GM20000 (cell line): ENCODE measurements at places on chromosomes 3 and 15.

DNA sequence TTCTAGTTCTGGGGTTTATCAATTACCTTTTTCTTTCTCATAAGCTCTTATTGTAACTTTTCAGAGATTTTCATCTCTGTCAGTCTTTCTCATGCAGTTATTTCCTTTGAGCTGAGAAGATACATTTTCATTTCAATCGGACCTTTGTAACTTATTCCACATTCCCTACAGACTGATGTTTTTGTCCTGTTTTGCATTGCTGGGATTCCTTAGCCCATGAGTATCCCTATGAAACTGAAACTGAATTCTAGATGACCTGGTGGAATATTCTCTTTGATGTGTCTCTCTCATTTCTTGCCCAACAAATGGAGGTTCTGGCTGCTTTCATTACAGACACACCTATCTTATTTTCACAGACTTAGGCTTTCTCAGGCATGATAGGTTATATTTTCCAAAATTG, 10.5 kb upstream of the EPHA6 start:
- DNase-seq, result no peak

GRCh38 chr3:48068886-48069285, 52.7 kb upstream of the MAP4 start:
- no peak for DNase-seq

DNA sequence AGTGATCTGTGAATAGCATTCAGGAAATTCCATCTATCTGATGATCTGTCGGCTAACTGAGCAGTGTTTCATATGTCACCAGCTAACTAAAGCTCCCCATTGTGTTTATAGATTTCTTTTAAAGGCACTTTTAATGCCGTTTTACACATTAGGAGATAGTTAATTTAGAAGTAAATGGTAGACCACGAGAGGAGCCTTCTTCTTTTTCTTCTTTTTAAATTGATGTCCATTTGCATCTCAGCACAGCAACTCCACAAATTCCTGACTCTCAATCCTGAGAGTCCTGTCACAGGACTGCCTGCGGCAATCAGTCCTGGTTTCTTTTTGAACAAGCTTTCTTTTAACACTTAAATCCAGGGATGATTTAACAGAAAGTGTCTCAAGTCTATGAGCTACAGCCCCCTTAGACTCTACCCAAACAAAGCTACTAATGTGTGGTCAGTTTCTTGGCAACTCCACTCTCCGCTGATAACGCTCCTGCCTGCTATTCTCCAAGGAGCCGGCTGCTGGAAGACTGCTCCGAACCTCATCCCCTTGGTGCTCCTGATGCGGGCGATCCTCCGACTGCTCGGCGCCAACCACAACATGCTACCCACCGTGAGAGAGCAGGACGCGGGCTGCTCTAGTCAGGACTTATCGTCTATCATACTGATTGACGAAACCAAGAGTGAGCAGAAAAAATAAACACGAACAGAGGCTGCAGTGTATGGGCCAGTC, 421.4 kb downstream of the MECOM start:
- no peak for DNase-seq

DNA sequence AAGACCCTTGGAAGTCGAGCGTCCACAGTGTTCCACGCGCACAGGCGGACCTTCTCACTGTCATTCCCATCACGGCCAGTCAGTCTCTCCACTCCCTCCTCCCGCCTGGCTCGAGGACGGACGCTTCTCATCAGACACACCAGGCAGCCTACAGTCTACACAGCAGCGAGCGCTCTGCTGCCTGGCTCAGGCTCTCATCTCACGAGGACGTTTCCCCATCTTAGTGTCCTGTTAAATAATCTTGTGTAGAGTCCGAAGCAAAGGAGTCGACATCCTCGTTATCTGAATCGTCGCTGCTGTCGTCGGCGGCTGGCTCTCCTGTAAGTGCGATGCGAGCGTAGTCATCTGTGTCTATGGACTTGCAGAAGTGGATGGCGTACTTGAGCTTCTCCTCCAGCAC, 12.4 kb upstream of the OCA2 start:
- no peak for DNase-seq

DNA sequence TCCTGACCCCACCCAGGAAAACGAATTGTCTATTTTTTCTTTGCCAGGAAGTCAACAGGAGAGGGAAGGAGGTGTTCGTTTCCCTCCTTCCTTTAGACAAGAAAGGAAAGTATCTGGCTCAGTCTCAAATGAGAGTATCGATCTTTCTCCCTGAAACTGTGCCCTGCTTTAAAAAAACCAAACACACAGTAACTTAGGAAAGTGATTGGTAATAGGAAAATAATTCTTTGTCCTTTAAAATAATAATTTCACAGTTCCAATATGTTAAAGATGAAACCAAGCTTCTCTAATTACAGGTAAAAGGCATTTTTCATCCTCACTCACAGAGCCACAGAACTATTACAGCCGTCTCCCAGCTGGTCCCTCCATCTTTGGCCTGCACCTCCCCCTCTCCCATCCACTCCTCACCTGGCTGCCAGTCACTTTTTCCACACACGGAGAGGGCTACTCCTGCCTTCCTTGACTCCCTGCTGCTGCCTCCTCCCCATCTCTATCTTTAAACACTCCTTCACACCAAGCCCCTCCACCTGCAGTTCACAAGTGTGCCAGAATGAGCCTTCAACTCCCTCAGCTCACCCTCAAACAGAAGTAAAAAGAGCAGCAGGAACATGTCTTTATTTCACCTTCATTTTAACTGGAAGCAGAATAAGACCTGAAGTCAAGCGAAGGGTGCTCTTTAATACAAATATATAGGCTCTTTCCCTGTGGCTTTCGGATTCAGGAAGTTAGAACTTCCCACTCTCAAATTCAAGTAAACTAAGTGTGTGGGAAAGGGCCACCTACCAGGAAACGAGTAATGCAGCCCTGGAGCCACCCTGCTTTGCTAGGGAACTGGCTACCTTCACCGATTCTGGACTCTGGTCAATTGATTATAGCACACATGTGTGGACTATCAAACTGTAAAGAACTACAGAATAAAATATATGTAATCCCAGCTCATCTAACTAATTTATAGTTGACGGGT, 116.4 kb downstream of the SENP2 start:
- DNase-seq, result no peak
